Mesenchymal stem cell (in vitro differentiated cells and primary cell): ENCODE measurements at places on chromosomes 2 and 18.

DNA sequence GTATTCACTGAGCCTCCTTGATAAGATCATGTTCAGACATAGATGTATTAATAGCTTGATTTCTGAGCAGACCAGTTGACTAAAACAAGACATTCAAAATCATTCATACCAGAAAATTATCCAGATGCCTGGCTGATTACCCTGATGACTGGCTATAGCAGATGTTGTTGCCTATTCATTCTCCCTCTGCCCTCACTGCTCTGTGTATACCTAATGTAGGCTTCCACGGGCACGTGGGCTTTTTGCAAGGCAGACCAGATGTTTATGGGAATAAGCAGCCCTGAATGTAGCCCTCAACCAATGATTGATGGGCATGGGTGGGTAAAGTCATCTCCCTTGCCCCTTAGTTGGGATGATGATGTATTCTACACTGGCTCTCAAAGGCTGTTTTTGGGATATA lies 289.1 kb downstream of the MBD2 start:
- no peak for DNase-seq

DNA sequence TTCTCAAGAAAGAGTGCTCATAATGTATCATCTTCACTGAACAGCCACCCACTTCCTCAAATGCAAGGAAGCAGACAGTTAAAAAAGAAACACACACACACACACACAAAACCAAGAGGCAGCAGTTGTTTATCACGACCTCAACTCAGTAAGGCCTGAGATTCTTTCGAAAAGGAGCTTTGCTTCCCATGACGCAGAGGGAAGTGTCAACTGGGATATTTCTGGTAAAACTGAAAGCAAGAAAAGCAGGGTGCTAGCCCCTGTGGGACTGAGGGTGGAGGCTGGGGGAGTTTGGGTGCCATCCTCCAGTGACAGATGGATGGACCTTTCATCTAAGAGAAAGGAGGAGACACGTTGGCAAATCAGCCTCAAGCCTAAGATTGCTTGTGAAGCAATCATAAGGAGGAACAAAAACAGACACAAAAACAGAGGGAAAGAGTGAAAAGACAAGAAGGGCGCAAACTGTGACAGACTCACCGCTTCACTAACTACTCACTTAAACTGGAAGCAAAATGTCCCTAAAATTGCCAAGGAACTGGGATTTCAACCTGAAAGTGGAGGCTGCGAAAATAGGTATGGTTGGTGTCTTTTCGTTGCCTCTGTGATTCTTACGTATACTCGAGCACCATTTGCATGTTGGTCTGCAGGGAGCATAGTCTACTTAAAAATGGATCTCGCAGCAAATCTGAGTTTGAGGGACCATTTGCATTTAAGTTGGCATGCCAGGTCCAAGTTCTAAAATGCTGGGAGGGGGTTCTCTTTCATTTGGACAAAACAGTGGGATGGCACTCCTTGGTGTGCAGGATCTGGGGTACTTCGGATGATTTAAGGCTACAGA lies at the start of gene ARHGAP25:
ARHGAP25 (plus strand) TSS at position 124 of the 838 bp plus-strand sequence; CDS start at position 513, 389 bp downstream.
- peak; percentile 38 for DNase-seq

GRCh38 chr2:116264872-116265271 lies 1549.6 kb upstream of the DDX18 start:
- DNase-seq, result no peak

DNA sequence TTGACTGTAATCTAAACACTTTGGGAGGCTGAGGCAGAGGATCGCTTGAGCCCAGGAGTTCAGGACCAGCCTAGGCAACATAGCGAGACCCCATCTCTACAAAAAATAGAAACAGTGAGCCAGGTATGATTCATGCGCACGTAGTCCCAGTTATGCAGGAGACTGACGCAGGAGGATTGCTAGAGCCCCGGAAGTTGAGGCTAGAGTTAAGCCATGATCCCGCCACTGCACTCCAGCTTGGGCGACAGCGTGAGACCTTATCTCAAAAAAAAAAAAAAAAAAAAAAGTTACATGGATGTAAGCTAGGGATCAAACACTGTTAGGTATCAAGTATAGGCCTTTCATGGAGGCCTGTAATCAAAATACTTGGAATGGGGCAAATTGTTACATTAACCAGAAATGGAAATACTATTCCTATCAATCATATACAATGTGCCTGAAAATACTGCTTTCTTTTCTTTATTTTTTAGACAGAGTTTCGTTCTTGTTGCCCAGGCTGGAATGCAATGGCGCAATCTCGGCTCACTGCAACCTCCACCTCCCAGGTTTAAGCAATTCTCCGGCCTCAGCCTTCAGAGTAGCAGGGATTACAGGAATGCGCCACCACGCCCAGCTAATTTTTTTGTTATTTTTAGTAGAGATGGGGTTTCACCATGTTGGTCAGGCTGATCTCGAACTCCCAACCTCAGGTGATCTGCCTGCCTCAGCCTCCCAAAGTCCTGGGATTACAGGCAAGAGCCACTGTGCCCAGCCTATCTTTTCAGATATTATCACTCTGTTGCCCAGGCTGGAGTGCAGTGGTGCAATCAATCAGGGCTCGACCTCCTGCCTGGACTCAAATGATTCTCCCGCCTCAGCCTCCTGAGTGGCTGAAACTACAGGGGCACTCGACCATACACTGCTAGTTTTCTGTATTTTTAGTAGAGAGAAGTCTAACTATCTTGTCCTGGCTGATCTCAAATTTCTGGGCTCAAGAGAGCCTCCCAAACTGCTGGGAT lies 27.2 kb downstream of the XPO1 start:
- no peak for DNase-seq

DNA sequence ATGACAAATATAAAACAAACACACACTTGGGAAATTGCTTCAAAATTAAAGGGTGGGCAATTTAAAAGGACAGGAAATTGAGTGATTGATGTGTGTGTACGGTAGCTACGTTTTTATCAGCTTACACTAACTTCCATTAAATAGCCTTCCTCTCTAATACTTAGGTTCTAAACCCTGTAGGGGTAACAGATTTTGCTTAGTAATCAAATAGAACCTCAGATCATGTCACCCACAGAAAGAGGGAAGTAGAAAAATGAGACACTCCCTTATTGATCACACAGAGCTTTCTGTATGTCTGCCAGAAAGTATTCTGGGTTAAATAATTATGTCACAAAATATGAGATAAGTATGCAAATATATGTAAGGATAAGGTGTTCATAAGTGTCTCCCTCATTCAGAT lies 93.3 kb downstream of the ICA1L start:
- no peak for DNase-seq

- no peak for DNase-seq
Observed at GRCh38 chr2:29326926-29327325, 211.7 kb downstream of the CLIP4 start.

DNA sequence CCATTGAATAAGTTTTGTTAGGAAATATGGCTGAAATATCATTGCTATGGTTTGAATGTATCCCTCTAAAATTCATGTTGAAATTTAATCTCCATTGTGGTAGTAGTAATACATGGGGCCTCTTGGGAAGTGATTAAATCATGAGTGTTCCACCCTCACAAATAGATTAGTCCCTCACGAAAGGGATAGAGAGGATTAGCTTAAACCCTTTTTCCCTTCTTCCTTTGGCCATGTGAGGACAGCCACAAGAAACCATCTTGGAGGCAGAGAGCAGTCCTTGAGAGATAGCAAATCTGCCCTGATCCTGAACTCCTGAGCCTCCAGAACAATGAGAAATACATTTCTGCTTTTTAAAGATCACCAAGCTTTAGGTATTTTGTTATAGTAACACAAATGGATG lies 274.2 kb downstream of the CDH19 start:
- DNase-seq, result no peak

DNA sequence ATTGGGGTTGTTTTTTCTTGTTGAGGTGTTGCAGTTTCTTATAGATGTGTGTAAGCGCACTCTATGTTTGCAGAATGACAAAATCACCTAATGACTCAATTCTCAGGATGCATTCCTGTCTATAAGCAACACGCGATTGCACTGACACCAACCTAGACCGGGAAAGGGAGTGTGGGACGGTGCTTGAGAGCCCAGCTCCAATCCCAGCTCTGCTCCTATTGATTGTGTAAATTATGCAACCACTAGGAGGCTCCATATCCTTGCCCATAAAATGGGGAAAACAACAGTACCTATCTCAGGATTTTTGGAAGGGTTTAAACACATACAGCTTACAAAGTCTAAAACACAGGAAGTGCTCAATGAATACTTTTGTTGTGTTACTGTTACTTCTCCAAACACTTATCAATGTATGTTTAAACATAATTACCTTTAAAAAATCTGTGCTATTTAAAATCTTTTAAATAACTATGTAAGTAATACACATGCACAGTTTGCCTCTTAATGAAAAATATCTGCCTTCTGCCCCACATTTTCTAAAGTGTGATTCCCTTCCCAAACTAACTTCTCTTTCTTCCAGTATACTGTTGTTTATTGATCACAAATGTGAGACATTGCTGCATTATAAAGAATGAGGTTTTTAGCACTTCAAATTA lies 132.5 kb downstream of the SPHKAP start:
- DNase-seq, result peak; percentile 3

- DNase-seq, result peak; percentile 43
Observed at GRCh38 chr18:49723648-49724180, 89.6 kb downstream of the ACAA2 start.

GRCh38 chr18:57859314-57859713 lies 56.2 kb upstream of the ATP8B1 start:
- peak; percentile 26 for DNase-seq

DNA sequence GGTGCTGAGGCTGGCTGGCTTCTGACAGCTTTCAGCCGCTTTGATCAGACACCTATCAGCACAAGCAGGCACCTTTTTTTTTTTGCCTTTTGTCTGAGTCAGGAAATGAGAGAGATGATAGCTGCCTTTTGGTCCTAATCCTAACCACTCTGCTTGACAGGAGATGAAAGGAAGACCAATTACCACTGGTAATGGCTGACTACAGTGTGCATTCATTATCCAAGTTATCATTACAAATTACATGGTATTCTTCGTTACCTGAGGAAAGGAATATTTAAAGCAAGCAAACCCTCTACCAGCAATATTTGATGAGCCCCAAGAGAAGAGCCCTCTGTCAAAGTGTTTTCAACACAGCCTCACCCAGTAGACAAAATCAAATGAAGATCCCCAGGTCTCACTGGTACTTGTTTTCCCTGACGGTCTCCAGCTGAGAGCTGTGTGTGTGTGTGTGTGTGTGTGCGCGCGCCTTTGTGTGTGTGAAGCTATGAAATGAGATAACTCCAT lies 925.7 kb downstream of the DCDC2C start:
- DNase-seq, result no peak

DNA sequence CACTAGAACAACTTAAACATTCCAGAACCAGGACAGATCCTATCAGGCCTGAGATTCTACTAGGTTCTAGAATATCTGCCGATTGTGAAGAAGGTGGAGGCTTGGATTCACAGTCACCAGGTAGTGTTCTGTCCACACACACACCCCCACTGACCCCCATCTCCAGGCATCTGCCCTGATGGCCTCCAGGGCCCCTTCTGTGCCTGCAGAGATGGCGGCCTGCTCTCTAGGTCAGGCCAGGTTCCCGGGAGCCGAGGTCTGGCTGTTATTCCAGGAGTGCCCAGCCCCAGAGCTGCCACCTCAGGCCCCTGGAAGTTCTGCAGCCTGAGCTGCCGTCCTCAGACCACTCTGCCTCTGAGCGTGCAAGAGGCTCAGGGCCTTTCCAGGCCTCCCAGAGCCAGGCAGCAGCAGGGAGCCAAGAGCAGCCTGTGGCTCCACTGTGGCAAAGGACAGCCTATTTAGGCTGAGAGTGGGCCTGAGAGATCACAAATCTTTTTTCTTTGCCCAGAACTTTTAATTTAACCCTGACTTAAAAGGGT lies 96.2 kb upstream of the ASAP2 start:
- DNase-seq, result no peak

GRCh38 chr2:143142598-143142997 lies 13.4 kb downstream of the ARHGAP15 start:
- DNase-seq, result no peak

DNA sequence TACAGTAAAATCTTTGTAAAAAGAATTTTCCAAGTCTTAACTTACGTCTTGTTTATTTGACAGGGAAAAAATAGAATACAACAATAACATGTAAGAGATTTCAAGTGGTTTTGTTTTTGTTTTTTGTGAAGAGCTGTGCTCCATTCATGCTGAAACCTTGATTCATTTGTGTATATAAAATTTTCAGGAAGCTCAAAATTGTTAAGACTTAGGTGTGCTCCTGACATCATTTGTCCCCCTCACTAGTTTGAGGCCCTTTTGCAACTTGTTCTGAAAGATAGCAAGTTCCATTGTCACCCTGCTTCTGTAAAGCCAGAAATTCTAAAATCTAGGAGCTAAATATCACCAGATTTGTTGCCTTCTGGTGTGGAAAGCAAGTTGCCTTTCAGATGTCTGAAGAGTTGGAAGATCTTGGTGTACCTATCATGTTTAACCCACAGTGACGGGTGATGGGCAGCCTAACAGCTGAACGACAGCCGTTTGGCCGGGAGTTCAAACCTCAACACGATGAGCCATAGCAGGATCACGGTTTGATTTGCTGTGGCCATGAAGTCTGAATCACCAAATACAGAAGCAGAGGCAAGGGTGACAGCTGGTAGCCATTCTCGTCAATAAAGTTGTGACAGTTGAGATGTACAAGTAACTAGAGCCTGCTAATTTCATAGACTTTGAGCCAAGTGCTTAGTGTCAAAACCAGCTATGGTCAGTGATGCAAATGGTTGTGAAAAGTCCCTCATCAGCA lies 205.5 kb upstream of the SP5 start:
- no peak for DNase-seq

GRCh38 chr2:160207804-160208654 lies 8.0 kb upstream of the ITGB6 start:
- DNase-seq, result peak; percentile 91

- DNase-seq, result peak; percentile 31
Observed at GRCh38 chr2:161586517-161587167, 37.6 kb upstream of the SLC4A10 start.

GRCh38 chr18:10437837-10438236 lies 16.6 kb upstream of the APCDD1 start:
- DNase-seq, result no peak

DNA sequence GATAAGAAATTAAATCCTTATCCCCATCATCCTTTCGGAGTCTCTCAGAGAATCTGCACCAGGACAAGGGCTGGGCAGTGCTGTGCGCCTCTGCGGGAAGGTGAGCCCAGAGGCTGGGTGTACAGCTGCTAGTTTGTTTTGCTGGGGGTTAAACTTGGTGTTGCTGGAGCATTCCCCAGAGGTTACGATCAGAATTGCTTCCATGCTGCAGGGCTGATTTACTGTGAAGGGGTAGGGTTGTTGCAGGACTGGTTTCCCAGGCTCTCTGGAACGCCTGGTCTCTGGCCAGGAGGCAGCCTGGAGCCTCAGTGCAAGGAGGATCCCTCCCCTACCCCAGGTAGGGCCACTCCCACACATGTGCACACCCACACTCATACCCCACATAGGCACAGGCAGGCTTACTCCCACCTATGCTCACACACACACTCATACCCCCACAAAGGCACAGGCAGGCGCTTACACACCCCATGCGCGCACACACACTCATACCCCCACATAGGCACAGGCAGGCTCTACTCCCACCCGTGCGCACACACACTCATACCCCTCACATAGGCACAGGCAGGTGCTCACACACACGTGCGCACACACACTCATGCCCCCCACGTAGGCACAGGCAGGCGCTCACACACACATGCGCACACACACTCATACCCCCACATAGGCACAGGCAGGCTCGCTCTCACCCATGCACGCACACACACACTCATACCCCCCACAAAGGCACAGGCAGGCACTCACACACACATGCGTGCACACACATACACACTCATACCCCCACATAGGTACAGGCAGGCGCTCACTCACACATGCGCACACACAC lies 11.3 kb downstream of the CNNM4 start:
- no peak for DNase-seq
